ENCODE measurements at places on chromosomes 6 and 20. TPM values are rescaled to one million over a fixed set of nuclear protein-coding genes. Genes with fewer than 3 reads are reported as not detected.

GRCh38 chr20:34825530-34826362 is at the start of gene NCOA6:
Gene NCOA6, minus strand, starts transcription at chr20:34825651. Its CDS starts 43,296 bp downstream, at chr20:34782355.
- peak; percentile 65 for DNase-seq

DNA sequence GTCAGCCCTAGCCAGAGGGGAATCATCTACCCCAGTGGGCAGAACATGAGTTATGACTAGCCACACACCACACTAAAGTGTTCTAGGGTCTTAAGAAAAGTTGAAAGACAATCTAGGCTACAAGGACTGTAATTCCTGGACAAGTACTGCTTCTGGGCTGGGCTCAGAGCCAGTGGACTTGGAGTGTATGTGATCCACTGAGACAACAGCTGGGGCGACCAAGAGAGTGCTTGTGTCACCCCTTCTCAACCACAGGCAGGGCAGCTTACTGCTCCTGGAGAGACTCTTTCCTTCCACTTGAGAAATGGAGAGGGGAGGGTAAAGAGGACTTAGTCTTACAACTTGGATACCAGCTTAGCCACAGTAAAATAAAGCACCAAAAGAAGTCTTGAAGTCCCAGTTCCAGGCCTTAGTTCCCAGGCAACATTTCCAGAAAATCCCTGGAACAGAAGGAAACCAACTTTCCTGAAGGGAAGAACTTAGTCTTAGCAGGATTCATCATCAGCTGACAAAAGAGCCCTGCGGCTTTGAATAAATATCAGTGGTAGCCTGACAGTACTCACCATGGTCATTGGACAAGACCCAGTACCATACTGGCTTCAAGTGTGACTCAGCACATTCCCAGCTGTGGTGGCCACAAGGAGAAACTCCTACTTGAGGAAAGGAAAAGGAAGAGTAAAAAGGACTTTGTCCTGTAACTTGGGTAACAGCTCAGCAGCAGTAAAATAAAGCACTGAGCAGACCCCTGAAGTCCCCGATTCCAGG is 355.1 kb upstream of the ADGRB3 start:
- no peak for DNase-seq

DNA sequence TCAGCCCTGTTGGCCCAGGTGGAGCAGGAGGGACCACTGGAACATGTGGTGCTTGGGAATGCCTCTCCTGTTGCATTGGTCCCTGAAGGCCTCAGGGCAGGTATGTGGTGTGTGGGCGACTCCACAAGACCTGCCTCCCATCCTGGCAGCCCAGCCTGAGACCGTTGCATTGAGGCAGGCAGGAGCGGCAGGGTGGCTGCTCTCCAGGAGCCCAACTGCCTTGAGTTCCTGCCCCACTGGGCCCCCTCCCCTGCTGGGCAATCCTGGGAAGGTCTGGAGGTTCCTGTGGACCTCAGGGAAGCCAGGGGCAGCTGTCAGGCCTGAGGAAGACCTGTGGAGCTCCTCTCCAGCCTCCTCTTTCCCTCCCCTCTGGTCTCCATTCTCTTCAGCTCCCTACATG is 19.8 kb downstream of the MAVS start:
- no peak for DNase-seq

DNA sequence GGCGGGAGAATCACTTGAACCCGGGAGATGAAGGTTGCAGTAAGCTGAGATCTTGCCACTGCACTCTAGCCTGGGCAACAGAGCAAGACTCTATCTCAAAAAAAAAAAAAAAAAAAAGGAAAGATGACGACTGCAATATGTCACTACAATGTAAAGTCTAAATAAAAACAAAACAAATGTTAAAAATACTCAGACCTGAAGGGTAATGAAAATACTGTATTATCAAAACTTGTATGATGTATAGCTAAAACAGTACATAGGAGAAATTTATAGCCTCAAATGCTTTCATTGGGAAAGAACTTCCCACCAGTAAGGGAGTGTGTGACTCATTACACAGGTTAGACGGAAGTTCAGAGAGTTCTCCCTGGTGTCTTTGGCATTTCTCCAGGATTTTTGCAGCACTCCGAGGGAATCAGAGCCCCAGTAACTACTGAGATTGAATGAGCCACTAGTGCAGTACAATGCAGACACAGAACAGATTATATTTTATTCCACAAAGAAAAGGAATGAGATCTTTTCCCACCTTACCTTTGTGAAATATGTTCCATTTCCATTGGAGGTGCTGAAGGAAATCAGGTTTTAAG is 12.5 kb upstream of the RALGAPB start:
- peak; percentile 88 for DNase-seq

DNA sequence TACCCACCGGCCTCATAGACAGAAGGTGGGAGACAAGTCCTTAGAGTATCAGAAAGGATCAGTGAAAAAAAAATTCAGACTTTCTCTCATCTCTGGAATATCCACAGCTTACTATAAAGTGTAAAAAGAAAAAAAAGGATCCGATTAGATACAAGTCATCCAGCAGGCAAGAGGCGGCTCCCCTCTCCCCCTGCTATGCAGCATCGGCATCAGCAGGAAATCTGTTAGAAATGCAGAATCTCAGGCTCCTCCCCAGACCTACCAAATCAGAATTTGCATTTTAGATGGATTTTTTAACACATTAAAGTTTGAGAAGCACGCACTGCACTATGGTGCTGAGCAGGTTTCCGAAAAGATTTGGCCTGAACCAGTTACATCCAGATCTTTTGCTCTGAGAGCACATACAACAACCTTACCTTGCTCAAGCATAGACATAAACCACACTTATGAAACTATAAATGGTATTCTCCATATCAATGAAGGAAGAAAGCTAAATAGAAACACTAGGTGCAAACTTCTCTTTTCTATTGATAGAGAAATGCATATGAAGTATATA is 117.0 kb upstream of the POU3F2 start:
- no peak for DNase-seq

DNA sequence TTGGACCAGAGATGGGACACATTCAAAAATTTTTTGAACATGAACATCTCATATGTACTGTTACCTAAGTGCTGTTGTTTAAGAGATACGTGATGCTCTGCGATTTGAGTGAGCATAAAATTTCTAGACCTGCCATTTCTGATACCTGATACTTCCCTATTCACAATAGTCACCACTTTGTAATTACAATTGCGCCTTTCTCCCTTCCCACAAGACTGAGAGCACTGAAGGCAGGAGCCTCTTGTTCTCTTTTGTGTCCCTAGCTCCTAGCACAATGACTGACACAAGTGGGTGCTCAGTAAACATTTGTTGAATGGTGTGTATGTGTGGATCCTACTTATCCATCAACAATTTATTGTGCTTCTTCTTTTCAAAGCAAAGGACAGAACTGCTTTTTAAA is 92.8 kb upstream of the TMEM30A start:
- DNase-seq = no peak

DNA sequence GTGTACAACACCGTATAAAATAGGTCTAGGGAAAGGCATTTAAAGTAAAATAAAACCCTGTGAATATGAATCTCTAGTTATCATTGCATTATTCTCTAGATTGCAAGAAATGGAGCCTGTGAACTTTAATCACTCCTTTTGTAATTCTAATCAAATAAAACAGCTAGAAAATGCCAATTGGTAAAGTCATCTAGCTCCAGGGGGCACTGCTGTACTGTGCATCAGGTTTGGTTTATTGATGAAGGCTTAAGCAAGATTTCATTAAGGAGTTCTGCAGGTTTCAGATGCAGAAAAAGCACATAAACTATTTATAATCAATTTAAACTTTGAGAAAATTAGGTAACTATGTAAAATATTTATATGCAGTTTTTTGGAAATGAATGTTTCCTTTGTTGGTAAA is 645.0 kb downstream of the PHF3 start:
- DNase-seq = no peak

DNA sequence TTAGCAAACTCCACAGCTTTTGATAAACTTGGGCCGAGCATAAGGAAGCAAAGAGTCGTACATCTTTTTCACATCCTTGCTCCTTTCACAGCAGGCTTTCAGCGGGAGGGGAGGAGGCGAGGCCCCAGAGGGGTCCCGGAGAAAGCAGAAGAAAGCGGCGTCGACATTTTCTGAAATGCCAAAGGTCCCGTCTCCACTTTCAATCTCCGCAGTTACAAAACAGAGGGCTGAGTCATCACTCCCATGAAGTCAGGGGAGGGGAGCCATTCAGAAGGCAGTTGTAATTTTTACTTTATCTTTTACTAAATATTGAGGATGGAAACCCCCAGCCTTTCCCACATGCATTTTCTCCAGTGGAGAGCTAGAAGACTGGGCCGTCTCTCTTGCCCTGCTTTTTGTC is 174.2 kb upstream of the THBS2 start:
- no peak for DNase-seq

GRCh38 chr20:1207293-1207878 is 4.1 kb downstream of the C20orf202 start:
- DNase-seq = no peak

DNA sequence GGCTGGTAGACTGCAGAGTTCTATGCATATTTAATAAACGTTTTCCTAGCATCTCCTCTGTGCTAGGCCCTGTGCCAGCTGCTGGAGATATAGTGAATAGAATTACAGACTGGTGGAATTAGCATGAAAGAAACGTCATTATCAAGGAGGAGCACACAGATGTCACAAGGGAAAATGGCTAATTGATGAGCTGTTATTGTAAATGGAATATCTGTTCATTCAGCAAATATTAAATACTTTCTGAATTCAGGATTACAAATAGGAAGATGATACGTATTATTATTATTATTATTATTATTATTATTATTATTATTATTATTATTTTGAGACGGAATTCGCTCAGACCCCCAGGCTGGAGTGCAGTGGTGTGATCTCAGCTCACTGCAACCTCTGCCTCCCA is 1.2 kb downstream of the AAR2 start:
- DNase-seq = no peak

DNA sequence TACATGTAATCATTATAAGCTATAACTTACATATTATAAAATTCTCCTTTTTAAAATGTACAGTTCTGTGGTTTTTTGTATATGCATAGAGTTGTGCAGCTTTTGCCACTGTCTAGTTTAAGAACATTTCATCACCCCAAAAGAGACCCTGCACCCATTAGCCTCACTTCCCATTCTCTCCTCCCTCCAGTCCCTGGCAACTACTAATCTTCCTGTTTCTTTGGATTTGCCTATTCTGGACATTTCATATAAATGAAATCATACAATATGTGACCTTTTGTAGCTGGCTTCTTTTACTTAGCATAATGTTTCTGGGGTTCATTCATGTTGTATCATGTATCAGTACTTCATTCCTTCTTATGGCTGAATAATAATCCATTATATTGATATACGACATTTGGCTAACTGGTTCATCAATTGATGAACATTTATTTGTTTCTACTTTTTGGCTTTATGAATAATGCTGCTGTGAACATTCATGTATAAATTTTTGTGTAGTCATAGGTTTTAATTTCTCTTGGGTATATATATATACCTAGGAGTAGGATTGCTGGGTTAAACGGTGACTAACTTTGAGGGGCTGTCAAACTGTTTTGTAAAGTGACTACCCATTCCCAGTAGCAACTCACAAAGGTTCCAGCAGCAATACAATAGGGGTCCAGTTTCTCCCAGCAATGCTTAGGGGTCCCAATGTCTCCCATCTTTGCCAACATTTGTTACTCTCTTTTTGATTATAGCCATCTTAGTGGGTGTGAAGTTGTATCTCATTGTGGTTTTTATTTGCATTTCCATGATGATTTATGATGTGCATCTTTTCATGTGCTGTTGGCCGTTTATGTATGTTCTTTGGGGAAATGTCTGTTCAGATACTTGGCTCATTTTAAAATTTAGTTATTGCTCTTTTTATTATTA is 10.7 kb downstream of the PTPRA start:
- no peak for DNase-seq

GRCh38 chr20:8413691-8414090 is 281.6 kb downstream of the PLCB1 start:
- no peak for DNase-seq

GRCh38 chr20:61682996-61683681 is 382.5 kb downstream of the TAF4 start:
- DNase-seq = no peak

GRCh38 chr20:36434383-36434782 is 106.9 kb upstream of the MYL9 start:
- DNase-seq = no peak

GRCh38 chr6:56380476-56380875 is 133.1 kb upstream of the COL21A1 start:
- no peak for DNase-seq

DNA sequence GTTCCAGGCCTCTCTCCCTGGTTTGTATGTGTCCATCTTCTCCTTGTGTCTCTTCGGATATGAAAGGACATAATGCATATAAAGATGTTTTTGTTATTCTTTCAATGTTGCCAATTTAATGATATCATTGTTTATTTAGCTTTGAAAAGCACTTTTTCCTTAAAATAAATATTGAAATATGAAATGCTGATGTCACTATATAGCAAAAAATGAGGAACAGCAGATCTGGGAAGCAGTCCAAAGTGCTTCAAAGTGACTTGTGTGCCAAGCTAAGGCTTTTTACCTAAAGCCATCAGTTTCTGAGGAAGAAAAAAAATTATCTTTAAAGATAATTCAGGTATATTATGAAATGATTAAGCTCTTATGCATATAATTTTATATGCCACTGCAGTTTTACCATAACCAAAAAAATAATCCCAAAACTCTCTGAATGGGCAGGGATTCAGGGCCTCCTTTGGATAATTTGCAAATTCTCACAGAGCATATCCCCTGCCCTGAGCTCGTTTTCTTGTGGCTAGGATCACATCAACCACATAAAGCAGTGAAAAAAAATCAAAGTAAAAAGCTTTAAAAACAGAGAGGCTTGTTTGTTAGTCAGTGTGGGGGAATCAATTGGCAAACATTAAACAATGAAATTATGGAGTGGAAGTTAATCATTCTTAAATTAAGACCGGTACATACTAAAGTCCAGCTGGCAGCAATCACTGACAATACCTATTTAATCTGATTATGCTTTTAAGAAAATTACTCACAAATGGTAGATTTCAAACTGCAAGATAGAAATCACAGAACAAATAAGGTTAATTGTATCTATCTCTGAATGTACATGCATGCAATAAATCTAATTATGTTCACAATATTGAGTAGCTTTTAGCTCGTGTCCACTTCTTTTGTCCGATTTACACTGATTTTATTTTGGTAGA is 1027.9 kb upstream of the ADGRB3 start:
- no peak for DNase-seq

Gene BHLHE23
- not detected for polyA plus RNA-seq

Gene SLC26A8
- not detected for polyA plus RNA-seq

Gene PSORS1C1
- polyA plus RNA-seq = 3.0 TPM

Gene HDGFL1
- polyA plus RNA-seq = not detected

Gene SLC4A11
- polyA plus RNA-seq = 10.7 TPM

Gene C20orf202
- not detected for polyA plus RNA-seq

Gene HLA-DRB5
- not detected for polyA plus RNA-seq

Gene HSPA1L
- 1.2 TPM for polyA plus RNA-seq

Gene NHSL1
- 0.99 TPM for polyA plus RNA-seq

Gene CD83
- 0.83 TPM for polyA plus RNA-seq

Gene ENPP1
- polyA plus RNA-seq = 0.97 TPM
